ELR (cell line): ENCODE measurements at places on chromosomes 2 and 18.

- no peak for DNase-seq
These were observed 437.1 kb downstream of the BCL11A start for GRCh38 chr2:60116161-60116875.

DNA sequence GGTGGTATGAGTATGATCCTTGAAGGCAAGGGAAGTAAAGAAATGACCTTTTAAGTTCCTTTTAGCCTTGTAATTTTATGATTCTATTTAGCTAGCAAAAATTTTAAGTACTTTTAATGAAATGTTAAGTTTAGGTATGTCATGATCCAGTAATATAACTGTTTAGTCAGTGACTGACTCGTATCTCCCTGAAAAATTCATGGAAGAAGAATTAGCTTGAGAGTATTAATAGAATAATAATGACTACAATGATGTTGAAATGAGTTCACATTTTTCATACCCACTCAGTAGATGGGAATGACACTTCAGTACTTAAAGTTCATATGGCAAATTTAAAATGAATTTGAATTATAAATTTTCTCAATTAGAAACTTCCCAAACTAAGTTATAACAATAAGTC lies 14.6 kb downstream of the RAB3GAP1 start:
- DNase-seq = peak; percentile 10

DNA sequence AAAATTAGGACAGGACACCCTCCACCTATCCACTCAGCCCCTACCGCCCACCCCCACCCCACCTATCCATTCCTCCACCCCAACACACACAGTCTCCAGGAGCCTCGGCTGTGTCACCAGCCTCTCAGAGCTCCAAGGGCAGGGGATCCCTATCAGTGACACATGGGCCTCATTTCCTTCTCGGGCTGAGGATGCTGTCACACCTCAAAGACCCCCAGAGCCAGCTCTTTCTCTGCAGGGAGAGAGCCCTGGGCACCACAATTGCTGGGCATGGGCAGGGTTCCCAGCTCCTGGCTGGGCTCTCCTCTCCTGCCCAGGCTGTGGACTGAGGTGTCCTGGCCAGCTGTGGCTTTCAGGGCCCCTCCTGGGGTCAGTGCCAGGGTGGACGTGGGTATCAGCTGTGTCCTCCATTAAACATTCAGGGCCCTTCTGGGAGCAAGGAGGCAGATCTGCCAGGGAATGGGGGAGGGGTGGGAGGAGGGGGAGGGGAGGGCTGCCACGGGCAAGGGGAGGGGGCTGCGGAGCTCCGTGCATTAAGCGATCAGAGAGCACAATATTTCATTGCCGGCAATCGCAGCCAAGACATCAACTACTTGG lies 14.3 kb upstream of the ECEL1 start:
- DNase-seq = no peak

DNA sequence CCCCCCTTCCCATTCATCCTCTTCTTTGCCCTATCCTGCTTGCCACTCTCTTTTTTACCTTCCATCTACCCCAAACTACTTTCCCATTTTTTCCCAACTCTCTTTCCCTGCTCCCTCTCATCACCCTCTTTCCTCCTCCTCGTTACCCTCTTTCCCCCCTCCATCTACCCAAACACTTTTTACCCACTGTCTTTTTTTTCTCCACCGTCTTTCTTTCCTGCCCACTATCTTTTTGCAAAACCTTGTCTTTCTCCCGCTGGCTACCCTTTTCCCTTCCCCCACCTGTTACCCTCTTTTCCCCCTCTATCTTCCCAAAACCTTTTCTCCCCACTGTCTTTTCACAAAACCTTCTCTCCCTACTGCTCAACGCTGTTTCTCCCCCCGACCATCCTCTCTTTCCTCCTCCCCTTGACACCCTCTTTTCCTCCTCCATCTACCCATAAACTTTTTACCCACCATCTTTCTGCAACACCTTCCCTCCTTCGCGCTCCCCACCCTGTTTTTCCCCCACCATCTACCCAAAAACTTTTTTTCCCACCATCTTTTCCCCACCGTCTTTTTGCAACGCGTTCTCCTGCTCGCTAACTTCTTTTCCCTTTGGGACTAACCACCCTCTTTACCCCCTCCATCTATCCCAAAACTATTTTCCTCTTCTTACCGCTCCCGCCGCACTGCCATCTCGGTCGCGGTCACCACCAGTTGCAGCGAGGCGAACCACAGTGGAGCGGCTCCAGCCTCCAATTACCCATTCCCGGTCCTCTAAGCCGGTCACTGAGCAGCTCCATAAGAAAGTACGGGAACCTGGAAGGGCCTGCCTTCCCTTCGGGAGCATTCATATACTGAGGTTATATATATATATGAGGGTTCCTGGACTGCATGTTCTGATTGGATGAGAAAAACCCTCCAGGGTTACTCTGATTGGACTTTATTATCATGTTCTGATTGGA lies 15.0 kb downstream of the CCDC74A start:
- DNase-seq = no peak

- no peak for DNase-seq
These were observed 262.0 kb downstream of the CAMKMT start for GRCh38 chr2:44623622-44624351.

DNA sequence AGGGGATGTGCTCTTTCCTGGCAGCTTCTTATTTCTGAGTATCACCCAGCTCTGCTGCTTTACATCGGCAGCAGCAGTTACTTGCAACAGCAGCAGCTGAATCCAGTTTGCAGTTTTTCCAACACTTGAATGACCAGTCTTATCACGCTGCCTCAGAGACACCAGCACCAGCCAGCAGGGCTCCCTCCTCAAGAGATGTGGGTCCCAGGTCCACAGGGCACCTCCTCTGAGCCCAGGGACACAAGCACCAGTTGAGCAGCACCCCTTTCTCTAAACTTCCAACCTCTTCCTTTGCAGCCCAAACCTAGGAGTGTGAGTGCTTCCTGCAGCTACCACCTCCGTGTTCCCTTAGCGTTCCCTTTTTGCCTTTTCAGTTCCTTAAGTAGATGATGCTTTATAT lies 50.4 kb upstream of the YPEL5 start:
- DNase-seq = no peak

DNA sequence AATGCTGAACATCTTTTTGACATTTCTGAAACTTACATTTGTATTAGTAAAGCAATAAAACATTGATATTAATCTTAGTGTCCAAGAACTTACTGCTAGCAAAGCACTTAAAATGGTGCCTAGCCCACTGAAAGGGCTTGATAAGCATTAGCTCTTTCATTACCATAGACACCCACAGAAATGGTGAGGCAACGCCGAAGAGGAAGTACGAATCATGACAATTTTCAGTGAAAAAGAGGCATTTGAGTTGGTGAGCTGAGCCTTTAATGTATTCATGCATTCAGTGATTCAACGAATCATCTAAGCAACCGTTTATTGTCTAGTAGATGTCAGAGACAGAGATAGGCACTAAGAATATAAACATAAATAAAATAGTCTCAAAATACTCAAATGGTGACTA lies 101.1 kb downstream of the PIGN start:
- peak; percentile 53 for DNase-seq

- no peak for DNase-seq
These were observed 343.8 kb upstream of the EPHA4 start for GRCh38 chr2:221915926-221916325.

GRCh38 chr2:19902216-19902740 lies 495 bp upstream of the TTC32 start:
- DNase-seq = peak; percentile 46

GRCh38 chr2:39618736-39619135 lies 47.0 kb upstream of the TMEM178A start:
- no peak for DNase-seq

DNA sequence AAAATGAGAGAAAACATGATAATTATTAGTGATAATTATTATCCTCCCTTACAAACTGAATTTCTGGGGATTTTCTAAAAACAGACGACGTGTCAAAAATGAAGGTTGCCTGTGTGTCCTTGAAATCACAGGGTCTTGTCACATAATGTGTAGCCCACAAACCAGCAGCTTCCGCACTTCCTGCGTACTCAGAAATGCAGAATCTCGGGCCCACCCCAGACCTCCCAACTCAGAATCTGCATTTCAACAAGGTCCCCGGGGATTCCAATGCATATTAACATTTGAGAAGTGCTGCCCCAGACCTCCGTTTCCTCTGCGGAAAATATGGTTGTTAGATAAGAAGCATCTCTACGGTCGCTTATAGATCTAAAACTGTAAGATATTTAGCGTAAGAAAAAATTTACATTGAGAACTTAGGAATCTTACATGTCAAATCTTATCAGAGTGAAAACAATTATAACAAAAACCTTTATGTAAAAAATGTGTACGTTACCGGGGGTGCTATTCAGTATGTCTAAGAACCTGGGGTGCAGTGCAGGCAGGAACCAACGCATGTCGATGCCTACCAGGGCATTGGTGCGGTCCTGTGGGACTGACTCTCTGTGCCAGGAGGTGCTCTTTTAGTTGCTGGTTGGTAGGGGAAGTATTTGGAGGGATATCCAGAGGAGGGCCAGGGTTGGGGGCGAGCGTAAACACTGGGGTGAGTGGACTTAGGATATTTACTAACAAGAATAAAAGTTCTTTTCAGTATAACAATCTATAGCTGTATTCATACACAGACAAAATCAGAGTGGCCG lies 15.2 kb downstream of the CDKL4 start:
- no peak for DNase-seq

GRCh38 chr2:202780514-202781021 lies 91.0 kb downstream of the ICA1L start:
- peak; percentile 94 for DNase-seq

- DNase-seq = no peak
These were observed 26.3 kb downstream of the CNGA3 start for GRCh38 chr2:98372579-98372978.

- peak; percentile 25 for DNase-seq
These were observed 49.9 kb downstream of the LYPD1 start for GRCh38 chr2:132620115-132620514.

- peak; percentile 87 for DNase-seq
These were observed 116.0 kb upstream of the RAB27B start for GRCh38 chr18:54712306-54712705.

DNA sequence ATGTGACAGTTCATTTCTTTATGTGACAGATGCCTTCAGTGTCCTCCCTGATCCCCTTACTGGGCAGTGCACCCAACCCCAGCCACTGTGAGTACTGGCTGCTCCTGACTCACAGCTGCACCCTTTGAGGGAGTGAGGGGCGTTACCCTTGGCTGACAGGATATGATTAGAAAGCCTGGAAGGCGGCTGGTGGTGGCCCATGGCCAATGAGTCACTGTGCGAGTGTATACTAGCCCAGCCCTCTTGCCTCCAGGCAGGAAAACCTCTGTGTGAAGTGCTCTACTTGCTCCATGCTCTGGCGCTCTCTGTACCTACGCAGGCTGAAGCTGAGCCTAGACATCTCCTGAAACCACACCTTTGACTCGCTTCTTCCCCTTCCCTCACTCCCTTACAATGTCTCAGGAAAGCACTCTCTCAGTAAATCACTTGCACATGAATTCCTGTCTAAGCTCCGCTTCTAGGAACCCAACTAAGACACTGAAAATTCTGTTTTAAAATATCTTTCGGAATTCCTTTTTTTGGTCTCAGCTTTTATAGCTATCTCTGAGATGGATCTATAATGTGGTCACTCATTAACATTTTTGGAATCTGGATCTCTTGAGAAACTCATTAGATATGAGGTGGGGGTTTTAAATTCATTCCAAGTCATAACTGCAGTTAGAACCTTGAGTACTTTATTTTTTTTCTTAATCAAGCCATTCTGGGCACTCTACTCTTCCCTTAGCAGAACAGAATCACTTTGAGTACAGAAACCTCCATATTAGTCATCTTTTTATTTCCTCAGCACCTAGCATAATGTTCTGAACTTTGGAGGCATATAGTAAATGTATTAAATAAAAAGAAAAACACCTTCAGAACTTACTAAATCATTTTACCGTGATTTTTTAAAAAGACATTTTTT lies 25.3 kb upstream of the STAM2 start:
- DNase-seq = peak; percentile 100

DNA sequence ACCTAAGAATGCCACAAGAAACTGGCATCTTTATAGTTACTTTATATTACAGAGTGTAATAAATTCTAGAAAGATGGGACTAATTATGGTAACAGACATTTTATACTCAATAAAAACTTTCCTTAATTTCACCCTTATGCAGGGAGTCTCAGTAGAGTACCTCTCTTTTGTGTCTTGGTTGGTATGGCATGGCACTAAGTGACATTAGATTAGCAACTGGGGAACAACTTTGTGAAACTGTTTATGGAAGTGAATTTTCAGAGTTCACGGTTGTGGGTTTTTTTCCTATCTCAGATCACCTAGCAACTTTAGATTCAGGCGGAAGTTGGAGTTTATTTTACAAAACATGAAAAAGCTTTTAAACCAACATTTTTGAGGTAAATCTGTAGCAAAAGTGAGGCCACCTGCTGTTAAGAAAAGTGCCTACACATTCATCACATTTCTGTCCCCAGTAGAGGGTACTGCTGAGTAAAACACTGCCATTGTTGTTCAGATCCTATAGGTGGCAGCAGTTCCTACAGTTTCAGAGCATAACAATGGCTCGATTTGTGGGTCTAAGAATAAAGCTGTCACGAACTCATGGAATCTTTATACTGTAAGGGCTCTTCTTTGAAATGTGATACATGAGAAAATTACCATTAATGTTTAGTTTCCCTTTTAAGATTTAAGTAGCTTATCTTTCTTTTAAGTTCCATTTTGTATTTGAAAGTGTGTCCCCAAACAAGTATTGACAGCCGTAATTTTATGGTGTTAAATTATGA lies 117.6 kb downstream of the CAMKMT start:
- peak; percentile 88 for DNase-seq

- DNase-seq = no peak
These were observed 4.2 kb downstream of the RNF152 start for GRCh38 chr18:61888622-61889021.

DNA sequence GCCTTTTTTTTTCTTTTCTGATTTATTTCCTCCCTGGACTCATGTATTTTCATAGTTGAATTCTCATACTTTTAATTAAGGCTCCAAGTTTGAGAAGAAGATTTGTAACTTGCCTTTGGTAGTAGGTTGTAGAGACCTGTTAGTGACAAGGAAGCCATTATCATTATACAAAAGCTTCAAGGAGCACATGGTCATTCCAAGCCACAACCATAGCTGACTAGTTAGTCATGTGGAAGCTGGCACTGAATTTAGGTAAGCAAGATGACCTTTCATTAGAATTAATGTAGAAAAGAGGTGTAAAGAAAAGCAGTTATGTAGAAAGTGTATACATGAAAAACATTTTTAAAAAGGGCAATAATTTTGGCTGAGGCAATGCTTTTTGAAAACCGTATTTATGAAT lies 89.7 kb downstream of the LRP1B start:
- DNase-seq = peak; percentile 67

DNA sequence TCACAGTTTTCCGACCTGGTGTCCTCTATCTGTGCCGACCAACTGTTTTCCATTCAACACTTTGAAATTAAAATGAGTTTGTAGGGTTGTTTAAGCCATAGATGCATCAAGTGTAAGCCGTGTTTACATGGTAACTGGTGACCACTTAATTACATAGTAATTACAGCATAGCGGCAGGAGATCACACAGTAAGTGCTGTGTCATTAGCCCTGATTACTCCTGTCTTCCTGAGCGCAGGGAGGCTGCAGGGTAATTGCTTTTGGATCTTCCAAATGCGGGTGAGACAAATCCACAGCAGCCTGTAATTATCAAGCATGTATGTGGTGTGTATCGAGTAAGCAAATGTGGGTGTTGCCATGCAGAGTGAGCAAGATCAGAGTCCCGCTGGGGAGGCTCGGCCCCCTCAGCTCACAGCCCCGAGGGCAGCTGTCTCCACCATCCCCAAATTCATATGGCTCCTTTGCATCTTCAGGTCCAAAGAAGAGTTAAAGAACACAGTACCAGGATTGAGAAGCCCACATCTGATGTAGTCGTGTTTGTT lies 71.5 kb upstream of the HDAC4 start:
- DNase-seq = no peak
